Stomach (tissue), 19 donors: ENCODE measurements at places on chromosomes 7 and 10. TPM values are rescaled to one million over a fixed set of nuclear protein-coding genes. Genes with fewer than 3 reads are reported as not detected.
A peak's percentile ranks its signal among the peaks of the same experiment; 100 is the strongest.

- no peak overlapping the region for H3K4me3 ChIP-seq
- H3K27ac ChIP-seq: no peak overlapping the region
Measured at GRCh38 chr10:77283326-77283725, 354.3 kb downstream of the KCNMA1 start.

Gene ANKRD61
- total RNA-seq: not detected

DNA sequence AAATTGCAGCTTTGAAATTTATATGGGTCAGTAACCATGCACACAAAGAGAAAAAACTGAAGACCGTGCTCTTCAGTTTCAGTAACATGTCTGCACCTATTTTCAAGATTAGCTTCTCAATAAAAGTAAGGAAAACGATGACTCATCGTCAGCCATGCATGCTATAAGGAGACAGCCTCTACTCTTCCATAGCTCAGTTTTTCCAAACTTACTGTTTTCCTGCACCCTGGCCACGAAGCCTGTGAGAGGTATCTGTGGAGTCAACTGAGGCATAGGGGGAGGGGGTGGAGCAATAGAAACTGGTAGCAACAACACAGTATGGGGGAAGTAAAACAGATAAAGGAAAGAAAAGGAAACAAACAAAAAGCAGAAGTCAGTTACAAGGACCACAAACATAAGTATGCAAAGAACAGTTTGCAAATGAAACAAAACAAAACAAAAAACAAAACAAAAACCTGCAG is 58.0 kb downstream of the PDSS1 start:
- H3K27ac ChIP-seq: no peak overlapping the region
- DNase-seq: no peak
- no peak overlapping the region for H3K4me3 ChIP-seq
- H3K36me3 ChIP-seq: peaks cover 16% of the 10 kb centered on the region

DNA sequence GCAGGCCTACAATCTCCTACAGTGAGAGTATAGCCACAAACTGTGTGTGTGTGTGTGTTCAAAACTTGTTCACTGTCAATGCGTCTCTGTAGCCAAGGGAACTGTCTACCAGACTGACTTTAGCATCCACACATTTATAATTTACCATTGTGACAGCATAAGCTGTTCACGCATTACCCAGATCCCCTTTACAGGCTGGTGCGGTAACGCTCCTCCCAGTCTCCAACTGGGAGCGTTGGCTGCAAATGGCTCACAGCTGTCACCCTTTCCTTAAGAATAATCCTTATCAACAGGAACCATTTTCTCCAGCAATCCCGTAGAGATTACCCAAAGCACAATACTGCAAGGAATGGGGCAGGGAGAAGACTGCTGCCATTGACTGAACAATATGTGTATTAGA is 199.5 kb downstream of the GPAM start:
- no peak overlapping the region for H3K27ac ChIP-seq
- no peaks in the 10 kb centered on the region for H3K4me1 ChIP-seq
- no peak overlapping the region for H3K4me3 ChIP-seq
- no peaks in the 10 kb centered on the region for H3K27me3 ChIP-seq
- H3K36me3 ChIP-seq: no peaks in the 10 kb centered on the region

Gene LAMB4
- total RNA-seq: 8.5 TPM

Gene SEC24C
- 40.6 TPM for total RNA-seq

DNA sequence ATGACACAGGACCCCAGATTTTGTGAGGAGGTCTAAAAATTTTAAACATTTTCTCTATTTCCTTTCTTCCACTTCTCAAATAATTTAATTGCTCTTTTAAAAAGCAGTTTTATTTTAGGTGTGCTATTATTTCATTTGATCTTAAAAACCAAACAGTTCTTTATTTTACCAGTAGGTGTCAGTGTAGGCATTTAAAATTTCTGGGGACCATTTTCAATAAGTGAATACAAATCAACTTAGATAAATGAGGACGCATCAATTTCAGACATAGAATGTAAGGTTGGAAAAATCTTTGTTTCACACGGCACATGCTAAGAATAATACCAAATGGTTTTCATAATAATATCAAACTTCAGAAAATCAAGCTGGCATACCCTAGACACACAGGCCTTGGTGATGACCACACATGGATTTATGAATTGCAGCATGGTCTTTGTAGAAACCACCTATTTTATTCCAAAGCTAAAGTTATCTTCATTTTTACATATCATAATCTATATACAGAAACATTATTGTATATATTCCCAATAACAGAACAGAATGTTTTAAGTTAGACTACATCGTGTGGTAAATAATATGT is 127.6 kb upstream of the SLC26A5 start:
- no peaks in the 10 kb centered on the region for H3K4me1 ChIP-seq
- peak; percentile 54 for DNase-seq
- H3K27me3 ChIP-seq: no peaks in the 10 kb centered on the region

DNA sequence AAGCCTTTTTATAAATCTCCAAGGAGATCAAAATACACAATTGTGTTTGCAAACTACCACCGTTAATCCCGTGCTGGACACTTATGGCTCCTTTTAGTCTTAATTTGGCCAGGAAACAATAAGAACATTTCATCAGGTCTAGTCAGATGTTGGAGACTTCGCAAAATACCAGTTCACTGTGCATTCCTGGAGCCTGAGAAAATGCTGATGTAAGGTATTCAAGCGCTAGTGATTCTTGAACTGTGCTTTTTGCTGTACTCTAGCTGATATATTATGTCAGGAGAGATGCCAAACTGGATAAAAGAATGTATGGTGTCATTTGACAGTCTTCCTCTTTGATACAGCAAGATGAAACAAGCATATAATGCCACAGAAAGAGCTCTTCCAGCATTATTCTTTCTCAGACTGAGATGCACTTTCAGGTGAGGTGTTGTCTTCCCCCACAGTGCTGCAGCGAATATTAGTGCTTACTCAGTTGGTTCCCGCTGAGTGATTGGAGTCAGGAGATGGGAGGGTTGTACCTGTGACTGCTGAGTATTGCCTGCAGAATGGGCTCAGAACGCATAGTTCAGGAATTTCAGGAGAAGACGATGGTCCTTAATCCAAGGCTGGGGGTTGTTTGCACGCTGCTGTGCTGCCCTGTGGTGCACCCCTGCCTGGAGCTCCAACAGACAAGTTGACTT is 59.2 kb downstream of the OGDH start:
- H3K36me3 ChIP-seq: peaks cover 68% of the 10 kb centered on the region
- H3K27me3 ChIP-seq: no peaks in the 10 kb centered on the region
- DNase-seq: no peak
- no peak overlapping the region for H3K27ac ChIP-seq
- H3K4me1 ChIP-seq: peaks cover 8% of the 10 kb centered on the region

GRCh38 chr7:149804106-149804505 is 30.7 kb upstream of the ZNF467 start:
- H3K27ac ChIP-seq: no peak overlapping the region
- H3K36me3 ChIP-seq: no peaks in the 10 kb centered on the region
- H3K27me3 ChIP-seq: peaks cover 28% of the 10 kb centered on the region
- no peak for DNase-seq
- H3K4me1 ChIP-seq: no peaks in the 10 kb centered on the region

DNA sequence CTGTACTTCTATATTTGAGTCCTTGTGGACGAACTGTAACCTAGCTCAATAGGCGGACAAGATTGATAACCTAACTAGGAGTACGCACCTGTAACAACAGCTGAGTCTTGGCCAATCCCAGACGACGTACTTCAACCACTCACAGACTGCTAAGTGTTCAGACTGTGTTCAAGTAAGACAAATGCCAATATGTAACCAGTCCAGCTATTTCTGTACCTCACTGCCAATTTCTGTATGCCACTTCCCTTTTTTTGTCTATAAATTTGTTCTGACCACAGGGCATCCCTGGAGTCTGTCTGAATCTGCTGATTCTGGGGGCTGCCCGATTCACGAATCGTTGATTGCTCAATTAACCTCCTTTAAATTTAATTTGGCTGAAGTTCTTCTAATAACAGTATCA is 32.2 kb downstream of the HACD1 start:
- H3K4me3 ChIP-seq: no peak overlapping the region
- H3K4me1 ChIP-seq: no peaks in the 10 kb centered on the region
- H3K36me3 ChIP-seq: no peaks in the 10 kb centered on the region
- no peak for DNase-seq
- H3K27ac ChIP-seq: no peak overlapping the region

GRCh38 chr10:80509403-80510161 is 28.1 kb upstream of the SH2D4B start:
- H3K27me3 ChIP-seq: no peaks in the 10 kb centered on the region
- H3K4me1 ChIP-seq: peaks cover 16% of the 10 kb centered on the region
- H3K36me3 ChIP-seq: peaks cover 83% of the 10 kb centered on the region
- DNase-seq: no peak
- H3K27ac ChIP-seq: peak overlapping the region; percentile 58
- no peak overlapping the region for H3K4me3 ChIP-seq

GRCh38 chr7:157596026-157596425 is 259.2 kb downstream of the DNAJB6 start:
- no peak for DNase-seq
- no peak overlapping the region for H3K4me3 ChIP-seq
- peaks cover 32% of the 10 kb centered on the region for H3K36me3 ChIP-seq
- no peak overlapping the region for H3K27ac ChIP-seq

DNA sequence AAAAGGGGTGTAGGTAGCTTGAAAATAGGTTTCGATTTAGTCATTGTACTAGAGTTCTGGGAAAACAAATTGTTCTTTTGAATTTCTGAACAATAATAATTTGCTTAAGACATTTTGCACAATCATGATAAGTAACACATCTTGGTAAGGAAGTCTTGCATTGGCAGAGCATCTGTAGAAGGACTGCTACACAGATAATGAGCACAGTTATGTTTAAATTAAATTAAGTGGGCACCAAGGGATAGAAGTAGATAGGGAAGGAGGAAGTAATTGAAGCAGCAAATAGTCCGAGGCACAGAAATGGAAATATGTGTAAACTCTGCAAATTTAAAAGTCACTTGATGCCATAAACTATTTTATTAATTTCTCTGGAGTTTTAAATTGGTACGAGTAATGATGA is 122.4 kb downstream of the CHN2 start:
- no peaks in the 10 kb centered on the region for H3K27me3 ChIP-seq
- DNase-seq: no peak
- no peaks in the 10 kb centered on the region for H3K36me3 ChIP-seq
- H3K4me1 ChIP-seq: peaks cover 12% of the 10 kb centered on the region
- no peak overlapping the region for H3K27ac ChIP-seq

DNA sequence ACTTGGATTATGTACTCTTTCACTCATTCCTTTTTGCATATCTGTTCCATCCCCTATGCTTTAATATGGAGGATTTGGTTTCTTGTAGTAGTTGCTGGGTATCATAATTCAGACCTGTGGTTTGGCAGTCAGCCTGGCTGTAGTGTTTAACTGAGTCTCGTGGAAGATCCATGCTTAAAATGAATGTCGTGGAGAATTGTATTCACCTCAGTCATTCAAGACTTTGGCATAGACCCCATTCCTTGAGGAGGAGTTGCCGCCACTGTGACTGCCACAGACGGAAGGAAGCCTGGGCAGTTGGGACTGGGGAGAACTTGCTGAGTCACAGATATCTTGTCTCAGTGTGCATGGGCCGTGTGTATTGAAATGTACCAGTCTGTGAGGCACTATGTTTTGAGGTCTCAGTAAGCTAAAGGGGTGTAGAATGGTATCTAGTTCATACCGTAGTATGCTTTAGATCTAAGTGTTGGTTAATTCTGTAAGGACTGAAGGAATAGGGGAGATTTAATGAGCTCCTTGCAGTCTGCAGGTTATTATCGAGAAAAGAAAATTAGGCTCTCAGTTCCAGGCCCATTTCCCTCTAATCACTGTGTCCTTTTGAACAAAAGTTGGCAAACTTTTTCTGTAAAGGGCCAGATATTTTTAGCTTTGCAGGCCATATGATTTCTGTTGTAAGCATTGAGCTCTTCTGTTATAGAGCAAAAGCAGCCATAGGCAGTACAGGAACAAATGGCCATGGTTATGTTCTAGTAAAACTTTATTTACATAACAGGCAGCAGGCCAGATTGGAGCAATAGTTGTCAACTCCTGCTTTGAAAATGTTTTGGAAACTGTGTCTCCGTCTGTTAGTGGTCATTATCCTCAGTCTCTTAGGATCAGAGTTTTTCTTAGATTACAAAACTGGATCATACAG is 76.8 kb downstream of the TPST1 start:
- no peaks in the 10 kb centered on the region for H3K36me3 ChIP-seq
- H3K4me3 ChIP-seq: no peak overlapping the region
- H3K27me3 ChIP-seq: no peaks in the 10 kb centered on the region
- H3K27ac ChIP-seq: no peak overlapping the region
- peaks cover 20% of the 10 kb centered on the region for H3K4me1 ChIP-seq

DNA sequence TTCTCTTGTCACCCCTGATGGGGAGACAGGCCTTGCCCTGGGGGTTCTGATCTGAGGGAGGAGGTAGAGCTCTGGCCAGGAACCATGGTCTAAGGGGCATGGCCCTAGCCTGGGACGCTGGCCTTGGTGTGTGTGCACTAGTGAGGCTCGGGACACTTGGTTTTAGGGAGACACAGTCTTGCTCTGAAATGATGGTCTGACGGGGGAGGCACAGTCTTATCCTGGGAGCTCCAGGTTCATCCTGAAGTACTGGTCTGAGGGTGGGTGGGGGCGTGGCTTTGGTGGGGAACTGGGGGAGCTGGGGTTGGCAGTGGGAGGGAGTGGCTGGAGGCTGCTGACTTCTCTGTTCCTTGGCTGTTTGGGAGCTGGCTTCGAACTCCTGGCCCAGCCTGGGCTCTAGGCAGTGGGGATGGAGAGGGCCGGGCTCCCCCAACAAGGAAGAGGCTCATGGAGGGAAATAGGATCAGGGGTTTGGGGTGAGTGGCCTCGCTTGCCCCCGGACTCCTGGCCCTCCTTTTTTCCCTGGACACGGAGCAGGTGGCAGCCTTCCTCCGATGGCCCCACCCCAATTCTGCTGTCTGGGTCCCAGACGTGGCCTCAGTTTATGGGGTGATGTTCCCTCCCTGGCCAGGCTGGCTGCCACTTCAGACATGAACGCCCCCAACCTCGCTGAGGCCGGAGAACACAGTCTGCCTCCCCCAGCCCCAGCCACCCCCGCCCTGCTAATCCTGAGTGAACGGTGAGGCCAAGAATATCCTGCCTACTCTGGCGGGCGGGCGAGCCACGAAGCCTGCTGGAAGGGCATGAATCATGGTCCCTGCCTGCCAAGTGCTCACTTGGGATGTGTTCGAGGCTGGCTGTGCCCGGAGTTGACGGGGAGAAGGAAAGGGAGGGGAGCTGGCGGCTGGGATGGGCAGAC is 43.5 kb downstream of the TMEM270 start:
- no peaks in the 10 kb centered on the region for H3K27me3 ChIP-seq
- no peaks in the 10 kb centered on the region for H3K36me3 ChIP-seq
- no peak for DNase-seq
- no peak overlapping the region for H3K27ac ChIP-seq
- no peak overlapping the region for H3K4me3 ChIP-seq
- no peaks in the 10 kb centered on the region for H3K4me1 ChIP-seq

- H3K27me3 ChIP-seq: no peaks in the 10 kb centered on the region
- peak; percentile 75 for DNase-seq
- H3K4me3 ChIP-seq: no peak overlapping the region
- H3K4me1 ChIP-seq: peaks cover 61% of the 10 kb centered on the region
- peak overlapping the region; percentile 54 for H3K27ac ChIP-seq
- H3K36me3 ChIP-seq: no peaks in the 10 kb centered on the region
Measured at GRCh38 chr10:132575320-132576201, 38.0 kb downstream of the INPP5A start.

- peak overlapping the region; percentile 7 for H3K27ac ChIP-seq
- H3K4me3 ChIP-seq: no peak overlapping the region
- H3K4me1 ChIP-seq: no peaks in the 10 kb centered on the region
- no peaks in the 10 kb centered on the region for H3K27me3 ChIP-seq
- no peaks in the 10 kb centered on the region for H3K36me3 ChIP-seq
Measured at GRCh38 chr10:118570591-118570990, 24.9 kb downstream of the PRLHR start.

Gene LIPK
- not detected for total RNA-seq
